ENCODE measurements at places on chromosomes 5 and 9.
A peak's percentile ranks its signal among the peaks of the same experiment; 100 is the strongest.

- H3K4me1 ChIP-seq, result no peaks in the 10 kb centered on the region
- H3K27me3 ChIP-seq, result no peaks in the 10 kb centered on the region
- no peak for DNase-seq
- H3K4me3 ChIP-seq, result no peak overlapping the region
Measured at GRCh38 chr9:117354244-117354847, 60.5 kb downstream of the ASTN2 start.

DNA sequence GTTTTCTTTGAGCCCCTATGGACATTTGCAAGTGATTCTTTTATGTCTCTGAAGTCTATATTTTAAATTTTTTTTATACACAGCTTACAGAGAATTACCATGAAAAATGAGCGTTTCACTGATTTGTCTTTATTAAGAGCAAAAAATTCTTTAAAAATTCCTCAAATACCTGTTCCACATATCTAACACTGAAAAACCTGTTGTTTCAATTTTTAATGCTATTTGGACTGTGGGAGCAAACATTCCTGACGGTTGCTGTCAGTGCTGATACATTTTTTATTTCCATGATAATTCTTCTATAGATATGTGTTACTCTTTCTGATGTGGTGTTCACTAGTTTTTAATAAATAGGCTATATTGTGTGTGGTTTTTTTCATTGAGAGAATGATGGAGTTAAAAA is 199.8 kb downstream of the GDNF start:
- no peak for DNase-seq
- H3K4me3 ChIP-seq, result no peak overlapping the region
- no peaks in the 10 kb centered on the region for H3K27me3 ChIP-seq
- H3K27ac ChIP-seq, result no peak overlapping the region

DNA sequence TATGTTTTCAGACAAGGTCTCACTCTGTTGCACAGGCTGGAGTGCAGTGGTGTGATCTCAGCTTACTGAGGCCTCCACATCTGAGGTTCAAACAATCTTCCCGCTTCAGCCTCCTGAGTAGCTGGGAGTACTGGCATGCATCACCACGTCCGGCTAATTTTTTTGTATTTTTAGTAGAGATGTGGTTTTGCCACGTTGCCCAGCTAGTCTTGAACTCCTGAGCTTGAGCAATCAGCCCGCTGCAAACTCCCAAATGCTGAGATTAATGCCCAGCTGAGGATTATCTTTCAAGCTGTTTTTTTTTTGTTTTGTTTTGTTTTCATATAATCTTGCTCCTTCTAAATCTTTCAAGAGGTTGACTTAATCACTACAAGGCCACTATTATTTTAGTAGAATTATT is 47.3 kb upstream of the SLC28A3 start:
- peaks cover 3% of the 10 kb centered on the region for H3K27me3 ChIP-seq
- no peak overlapping the region for H3K27ac ChIP-seq
- no peaks in the 10 kb centered on the region for H3K36me3 ChIP-seq
- DNase-seq, result no peak
- no peak overlapping the region for H3K4me3 ChIP-seq

DNA sequence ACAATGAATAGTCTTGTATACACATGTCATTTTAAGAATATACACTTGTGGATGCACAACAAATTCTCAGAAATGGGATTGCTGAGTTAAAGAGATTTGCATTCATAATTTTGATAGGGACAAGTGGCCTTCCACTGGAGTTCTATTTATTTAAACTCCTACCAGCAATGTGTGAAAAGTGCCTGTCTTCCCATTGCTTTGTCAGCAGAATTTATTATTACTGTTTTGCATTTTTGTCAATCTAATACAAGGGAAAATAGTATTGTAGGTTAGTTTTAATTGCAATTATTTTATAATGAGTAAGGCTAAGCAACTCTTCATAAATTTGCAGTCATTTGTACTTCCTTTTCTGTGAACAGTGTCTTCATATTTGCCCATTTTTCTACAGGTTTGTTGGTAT is 55.0 kb downstream of the C9orf57 start:
- DNase-seq, result no peak
- H3K27me3 ChIP-seq, result no peaks in the 10 kb centered on the region
- no peaks in the 10 kb centered on the region for H3K4me1 ChIP-seq
- H3K27ac ChIP-seq, result no peak overlapping the region

GRCh38 chr9:38326122-38326521 is 66.4 kb upstream of the ALDH1B1 start:
- no peak overlapping the region for H3K4me3 ChIP-seq
- no peaks in the 10 kb centered on the region for H3K36me3 ChIP-seq
- H3K4me1 ChIP-seq, result no peaks in the 10 kb centered on the region
- H3K27me3 ChIP-seq, result no peaks in the 10 kb centered on the region

DNA sequence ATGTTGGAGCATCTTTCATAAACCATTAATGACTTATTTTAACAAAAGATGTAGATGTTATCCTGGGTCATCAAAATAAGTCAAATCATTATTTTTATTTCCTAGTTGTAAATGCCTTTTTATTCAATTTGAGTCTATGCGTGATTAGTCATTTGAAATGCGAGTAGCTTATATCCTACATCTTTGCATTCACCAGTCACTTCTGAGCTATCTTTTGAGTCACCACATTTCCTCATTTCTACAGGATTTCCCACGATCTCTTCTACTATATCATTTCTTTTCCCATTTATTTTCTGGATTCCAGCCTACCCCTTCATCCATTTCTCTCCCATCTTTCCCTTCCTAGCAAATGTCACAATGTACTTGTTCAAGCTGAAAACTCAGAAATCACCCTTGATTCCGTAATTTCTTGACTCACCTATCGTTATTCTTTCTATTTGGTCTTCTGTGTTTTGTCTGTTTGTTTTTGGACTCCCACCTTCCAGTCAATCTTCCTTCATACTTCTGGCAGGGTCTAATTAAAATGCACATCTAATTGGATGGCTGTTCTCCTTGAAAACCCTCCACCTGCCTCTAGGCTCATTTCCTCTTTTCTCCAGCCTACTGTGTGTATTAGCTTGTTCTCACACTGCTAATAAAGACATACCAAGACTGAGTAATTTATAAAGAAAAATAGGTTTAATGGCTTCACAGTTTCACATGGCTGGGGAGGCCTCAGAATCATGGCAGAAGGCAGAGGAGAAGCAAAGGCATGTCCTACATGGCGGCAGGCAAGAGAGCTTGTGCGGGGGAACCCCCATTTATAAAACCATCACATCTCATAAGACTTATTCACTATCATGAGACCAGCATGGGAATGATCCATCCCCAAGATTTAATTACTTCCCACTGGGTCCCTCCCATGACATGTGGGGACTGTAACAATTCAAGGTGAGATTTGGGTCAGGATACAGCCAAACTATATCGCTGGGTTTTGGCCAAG is 112.4 kb downstream of the MEF2C start:
- no peaks in the 10 kb centered on the region for H3K27me3 ChIP-seq
- no peaks in the 10 kb centered on the region for H3K4me1 ChIP-seq
- H3K36me3 ChIP-seq, result peaks cover 7% of the 10 kb centered on the region
- H3K27ac ChIP-seq, result no peak overlapping the region

- H3K4me1 ChIP-seq, result no peaks in the 10 kb centered on the region
- no peaks in the 10 kb centered on the region for H3K36me3 ChIP-seq
- H3K27me3 ChIP-seq, result no peaks in the 10 kb centered on the region
- H3K4me3 ChIP-seq, result no peak overlapping the region
- DNase-seq, result no peak
- H3K27ac ChIP-seq, result no peak overlapping the region
Measured at GRCh38 chr5:6291961-6292360, 86.4 kb downstream of the MED10 start.

- no peaks in the 10 kb centered on the region for H3K36me3 ChIP-seq
- H3K4me3 ChIP-seq, result no peak overlapping the region
- H3K27ac ChIP-seq, result no peak overlapping the region
- no peak for DNase-seq
- H3K27me3 ChIP-seq, result no peaks in the 10 kb centered on the region
Measured at GRCh38 chr5:178818094-178818493, 41.7 kb upstream of the ZNF354B start.

GRCh38 chr5:452978-453710 is 10.2 kb downstream of the EXOC3 start:
- H3K27me3 ChIP-seq, result no peaks in the 10 kb centered on the region
- H3K4me1 ChIP-seq, result no peaks in the 10 kb centered on the region
- H3K4me3 ChIP-seq, result no peak overlapping the region

DNA sequence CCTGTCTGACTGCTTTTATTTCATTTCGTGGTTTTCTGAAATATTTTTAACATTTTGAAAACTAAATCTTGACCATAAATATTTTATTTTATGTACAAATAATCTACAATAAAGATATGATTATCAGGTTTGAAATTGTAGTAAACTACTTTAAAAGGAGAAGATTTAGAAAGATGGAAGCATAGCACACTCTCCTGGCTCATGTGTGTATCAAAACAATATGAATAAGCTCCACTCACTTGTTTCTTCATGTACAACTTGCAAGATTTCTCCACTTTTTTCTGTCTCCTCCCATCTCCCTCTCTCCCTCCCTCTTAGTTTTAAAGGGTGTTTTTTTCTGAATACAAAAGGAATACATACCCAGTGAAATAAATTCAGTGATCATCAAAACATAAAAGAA is 15.4 kb upstream of the VPS13A start:
- H3K4me3 ChIP-seq, result no peak overlapping the region
- H3K27me3 ChIP-seq, result no peaks in the 10 kb centered on the region
- H3K27ac ChIP-seq, result no peak overlapping the region
- H3K4me1 ChIP-seq, result peaks cover under 1% of the 10 kb centered on the region
- no peak for DNase-seq

GRCh38 chr9:127388037-127388855 is 8.7 kb upstream of the SLC2A8 start:
- DNase-seq, result no peak
- H3K27me3 ChIP-seq, result no peaks in the 10 kb centered on the region
- H3K4me1 ChIP-seq, result peaks cover 23% of the 10 kb centered on the region
- H3K36me3 ChIP-seq, result no peaks in the 10 kb centered on the region
- H3K27ac ChIP-seq, result peak overlapping the region; percentile 82

DNA sequence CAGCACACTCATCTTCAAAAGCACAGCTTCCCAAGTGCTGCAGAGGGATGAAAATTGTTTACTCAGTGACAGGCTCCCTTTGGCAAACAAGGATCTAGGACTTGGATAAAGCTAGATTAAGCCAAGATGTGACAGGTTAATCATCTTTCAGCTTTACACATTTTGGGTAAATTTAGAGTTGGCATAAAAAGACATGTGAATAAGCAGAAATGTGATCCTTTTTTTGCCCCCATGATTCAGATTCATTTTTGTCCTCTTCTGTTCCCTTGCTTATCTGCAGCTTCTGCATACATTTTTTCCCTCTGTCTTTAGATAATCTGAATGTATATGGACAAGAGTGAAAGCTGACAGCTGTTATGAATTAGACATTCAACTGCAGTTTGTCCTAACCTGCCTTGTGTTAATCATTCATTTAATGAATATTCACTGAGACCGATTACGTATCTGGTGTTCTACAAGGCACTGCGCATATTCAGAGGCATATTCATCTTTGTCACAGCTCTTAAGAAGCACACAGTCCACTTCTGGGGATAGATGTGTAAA is 19.6 kb downstream of the ADAMTSL1 start:
- no peak overlapping the region for H3K4me3 ChIP-seq
- no peak for DNase-seq
- no peaks in the 10 kb centered on the region for H3K36me3 ChIP-seq

DNA sequence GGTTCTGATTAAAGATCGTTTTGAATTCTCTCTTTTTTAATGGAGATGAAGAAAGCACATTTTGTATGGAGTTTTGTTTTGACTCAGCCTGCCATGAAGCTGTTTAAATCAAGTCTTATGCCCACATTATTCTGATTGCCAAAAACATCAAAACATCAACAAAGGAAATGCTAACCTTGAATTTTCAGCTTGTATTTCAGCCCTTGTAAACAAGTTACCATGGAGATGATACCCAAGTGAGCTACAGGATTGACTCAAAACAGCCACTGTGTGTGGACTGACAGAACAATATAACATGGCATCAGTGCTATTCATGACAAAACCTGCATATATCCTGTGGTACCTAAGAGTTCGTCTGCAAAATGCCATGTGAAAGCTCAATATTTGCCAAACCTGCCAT is 1581.0 kb downstream of the MAT2B start:
- no peaks in the 10 kb centered on the region for H3K36me3 ChIP-seq
- no peaks in the 10 kb centered on the region for H3K27me3 ChIP-seq
- H3K4me3 ChIP-seq, result no peak overlapping the region
- H3K4me1 ChIP-seq, result no peaks in the 10 kb centered on the region

DNA sequence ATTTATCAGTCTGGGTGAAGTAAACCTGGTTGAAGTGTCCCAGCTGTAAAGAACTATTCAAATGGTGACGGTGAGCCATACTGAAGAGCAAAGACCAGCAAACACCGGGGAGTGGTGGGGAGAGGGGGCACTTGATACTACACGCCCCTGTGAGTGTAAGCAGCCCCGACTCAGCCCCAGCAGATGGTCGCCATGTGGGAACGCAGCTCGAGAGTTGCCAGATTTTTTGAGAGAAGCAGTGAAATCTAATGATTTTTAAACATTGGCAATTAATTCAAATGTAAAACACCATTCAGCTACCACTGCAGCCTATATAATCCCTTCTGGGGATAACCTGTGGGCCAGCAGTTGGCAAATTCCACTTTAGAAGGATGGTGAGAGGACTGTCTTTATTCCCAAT is 1386.9 kb upstream of the WWC1 start:
- H3K4me1 ChIP-seq, result no peaks in the 10 kb centered on the region
- H3K27me3 ChIP-seq, result no peaks in the 10 kb centered on the region
- H3K36me3 ChIP-seq, result no peaks in the 10 kb centered on the region
- no peak for DNase-seq
- H3K27ac ChIP-seq, result no peak overlapping the region
- no peak overlapping the region for H3K4me3 ChIP-seq

DNA sequence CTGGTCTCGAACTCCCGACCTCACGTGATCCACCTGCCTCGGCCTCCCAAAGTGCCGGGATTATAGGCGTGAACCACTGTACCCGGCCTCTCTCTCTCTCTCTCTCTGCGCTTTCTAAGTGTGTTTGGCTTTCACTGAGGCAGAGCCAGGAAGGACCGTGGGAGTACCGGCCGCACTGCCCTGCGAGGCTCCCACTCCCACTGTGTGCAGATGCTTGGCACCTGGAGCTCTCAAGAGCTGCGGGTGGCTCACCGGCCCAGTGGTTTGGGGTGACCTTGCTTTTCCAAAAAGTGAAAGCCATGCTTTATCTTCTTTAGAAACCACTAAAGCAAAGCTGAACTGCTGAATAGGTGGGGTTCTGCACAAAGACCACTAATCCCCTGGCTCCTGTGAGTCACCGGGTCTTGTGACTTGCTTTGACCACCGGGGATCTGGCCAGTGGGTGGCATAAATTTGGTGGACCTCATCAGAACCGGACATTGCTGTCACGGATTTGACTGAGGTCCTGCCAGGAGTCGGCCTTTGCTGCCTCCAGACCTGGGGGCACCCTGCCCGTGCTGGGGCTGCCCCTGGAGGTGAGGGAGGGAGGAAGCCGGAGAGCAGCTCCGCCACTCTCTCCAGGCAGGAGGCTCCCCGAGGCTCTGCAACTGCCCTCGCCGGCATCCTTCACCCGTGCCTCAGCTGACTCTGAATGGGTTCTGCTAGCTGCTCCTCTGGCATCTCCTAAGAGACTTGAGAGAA is 228.9 kb downstream of the FANCC start:
- peaks cover 34% of the 10 kb centered on the region for H3K36me3 ChIP-seq
- H3K27me3 ChIP-seq, result no peaks in the 10 kb centered on the region
- DNase-seq, result no peak
- H3K4me1 ChIP-seq, result peaks cover 9% of the 10 kb centered on the region
- H3K4me3 ChIP-seq, result no peak overlapping the region
